Activated T-cell treated with anti-CD3 and anti-CD28 coated beads, Interleukin-2, amount 50 U/mL, for 4 hours (primary cell): ENCODE measurements at places on chromosomes 2 and 18.
A peak's percentile ranks its signal among the peaks of the same experiment; 100 is the strongest.

- no peak for DNase-seq
Measured at GRCh38 chr2:107730898-107731297, 95.8 kb upstream of the RGPD4 start.

- DNase-seq, result no peak
Measured at GRCh38 chr2:985317-985898, 34.8 kb downstream of the SNTG2 start.

DNA sequence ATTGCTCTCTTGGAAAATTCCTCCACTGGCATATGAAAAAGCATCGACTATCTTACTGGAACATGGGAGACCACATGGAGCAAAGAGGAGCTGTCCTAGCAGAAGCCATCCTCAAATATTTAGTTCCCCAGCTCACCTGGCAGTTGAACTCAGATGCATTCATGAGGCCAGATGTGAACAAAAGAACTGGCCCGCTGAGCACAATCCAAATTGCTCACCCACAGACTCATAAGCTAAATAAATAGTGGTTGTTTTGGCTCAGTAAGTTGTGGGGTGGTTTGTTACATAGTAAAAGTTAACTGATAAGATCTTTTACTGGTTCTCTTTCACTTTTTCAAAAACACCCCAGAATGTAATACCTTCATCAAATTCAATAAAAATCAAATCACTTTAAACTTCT is 108.6 kb upstream of the CWC22 start:
- DNase-seq, result no peak

DNA sequence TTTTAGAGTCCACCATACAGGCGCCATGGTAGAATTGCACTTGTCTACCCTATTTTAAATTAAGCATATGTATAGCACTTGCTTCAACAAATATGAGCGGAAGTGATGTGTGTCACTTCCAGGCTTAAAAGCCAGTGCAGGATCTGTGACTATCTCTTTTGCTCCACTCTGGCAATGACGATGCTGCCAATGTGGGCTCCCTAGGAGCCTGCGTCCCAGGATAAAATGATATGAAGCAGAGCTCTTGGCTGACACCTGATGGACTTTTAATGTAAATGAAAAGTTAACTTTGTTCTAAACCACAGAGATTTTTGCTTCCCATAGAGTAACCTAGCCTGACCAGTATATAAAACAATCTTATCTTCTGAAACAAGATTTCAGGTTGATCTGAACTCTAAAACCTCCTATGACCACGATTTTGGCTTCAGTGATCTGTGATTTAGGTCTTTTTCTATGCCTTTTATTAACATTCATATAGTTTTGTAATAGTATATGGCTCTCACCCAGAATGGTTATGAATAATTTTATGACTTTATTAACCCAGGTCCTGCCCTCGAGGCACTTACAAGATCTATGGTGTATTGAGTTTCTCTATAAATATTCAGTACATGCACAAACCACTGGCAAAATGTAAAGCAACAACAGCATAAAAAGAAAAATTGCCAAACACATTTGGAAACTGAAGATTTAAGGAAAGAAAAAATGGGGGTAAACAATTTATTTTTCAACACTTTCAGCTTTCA is 422.5 kb upstream of the PIK3C3 start:
- no peak for DNase-seq

DNA sequence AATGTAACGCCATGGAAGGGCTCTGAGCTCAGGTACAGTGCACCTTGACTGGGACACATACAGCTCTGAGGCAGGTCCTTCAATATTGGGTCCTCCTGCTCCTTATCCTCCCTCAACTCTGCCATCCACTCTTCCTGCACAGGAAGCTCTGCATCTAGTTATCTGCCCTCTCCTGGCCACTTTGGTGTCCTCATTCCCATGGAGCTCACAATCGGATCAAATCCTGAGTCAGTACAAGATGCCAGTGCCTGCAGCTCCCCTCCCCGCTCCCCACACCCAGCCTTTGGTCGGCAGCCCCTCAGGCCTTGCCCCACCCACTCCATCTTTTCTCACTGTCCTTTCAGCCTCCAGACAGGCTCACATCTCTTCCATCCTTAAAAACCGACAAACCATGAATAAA is 58.0 kb downstream of the LRRFIP1 start:
- no peak for DNase-seq

- DNase-seq, result no peak
Measured at GRCh38 chr2:239668651-239669050, 267.8 kb upstream of the HDAC4 start.

DNA sequence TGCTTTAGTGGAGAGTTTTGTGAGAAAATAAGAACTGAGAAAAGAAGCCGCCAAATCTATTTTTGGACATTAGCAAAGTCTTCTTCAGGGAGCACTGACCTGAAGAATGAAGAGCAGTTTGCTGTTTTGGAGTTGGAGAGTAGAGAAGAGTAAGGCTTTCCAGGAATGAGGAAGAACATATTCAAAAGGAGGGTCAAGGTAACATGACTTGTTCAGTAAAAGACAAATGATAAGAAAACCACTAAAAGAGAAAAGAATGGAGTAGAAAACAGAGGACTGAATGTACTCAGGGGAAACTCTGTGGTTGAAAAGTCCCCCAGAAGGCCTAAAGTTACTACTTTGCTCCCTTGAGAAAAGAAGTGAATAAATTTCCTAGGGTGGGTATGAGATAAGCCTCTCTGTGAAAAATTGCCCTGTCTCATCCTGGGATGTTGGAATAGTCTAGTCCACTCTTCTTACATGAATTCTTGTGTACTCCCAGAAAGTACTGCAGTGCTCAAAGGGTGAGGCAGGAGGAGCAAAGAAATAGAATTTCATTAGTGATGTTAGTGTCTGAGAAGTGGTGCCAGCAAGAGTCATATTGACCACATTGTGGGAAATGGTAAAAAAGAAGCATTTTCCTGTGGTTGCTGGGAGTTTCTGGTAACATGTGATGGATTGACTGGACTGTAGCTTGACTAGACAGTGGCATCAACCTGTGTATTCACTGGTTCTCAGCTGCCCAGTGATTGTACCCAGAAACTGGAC is 27.8 kb downstream of the MBD5 start:
- DNase-seq, result no peak

DNA sequence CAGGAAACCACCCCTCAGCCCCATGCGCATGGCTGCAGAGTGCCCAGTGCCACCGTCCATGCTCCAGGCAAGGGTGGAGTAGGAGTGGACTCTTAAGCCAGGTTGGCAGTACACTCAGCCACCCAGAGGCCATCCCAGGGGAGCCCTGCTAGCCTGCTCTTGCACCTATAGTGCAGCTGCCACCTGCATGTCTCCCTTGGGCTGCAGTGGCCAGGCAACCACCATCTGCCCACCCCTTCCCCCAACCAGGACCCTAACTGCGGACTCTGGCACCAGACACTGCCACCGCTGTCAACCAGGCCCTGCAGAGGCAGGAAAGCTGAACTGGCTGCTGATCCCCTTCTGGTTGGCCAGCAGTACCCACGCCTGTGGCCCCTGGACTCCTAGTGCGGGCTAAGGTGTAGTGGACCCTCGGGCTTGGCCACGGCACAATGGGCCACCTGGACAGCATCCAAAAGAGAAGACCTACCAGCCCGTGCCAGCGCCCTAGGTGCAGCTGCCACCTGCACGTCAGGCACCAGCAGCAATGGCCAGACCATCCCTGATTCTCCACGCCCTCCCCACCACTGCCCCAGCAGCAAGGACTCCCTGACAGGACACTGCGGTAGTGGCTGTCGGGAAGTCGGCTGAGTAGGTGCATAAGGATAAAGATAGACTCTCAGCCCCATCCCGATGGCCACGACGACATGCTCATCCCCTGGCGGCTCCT is 72.8 kb downstream of the RPIA start:
- DNase-seq, result no peak

DNA sequence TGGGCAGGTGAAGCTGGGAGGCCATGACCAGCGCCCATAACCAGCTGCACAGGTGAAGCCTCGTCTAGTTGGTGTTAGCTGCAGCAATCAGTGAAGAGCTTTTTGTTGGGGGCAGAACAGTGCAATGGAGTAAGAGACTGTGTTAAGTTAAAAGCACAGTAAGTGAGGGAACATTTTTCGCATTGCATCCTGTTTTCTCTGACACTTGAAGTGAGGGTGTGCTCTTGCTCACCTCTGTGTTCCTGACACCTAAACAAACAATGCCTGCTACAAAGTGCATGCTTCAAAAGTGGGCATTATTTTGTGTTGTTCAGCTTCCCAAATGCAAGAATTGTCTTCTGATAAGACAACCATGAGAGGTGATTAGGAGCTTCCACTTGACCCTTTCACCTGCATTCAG is 324.0 kb upstream of the ACVR2A start:
- no peak for DNase-seq

GRCh38 chr2:59776726-59777008 is 776.8 kb downstream of the BCL11A start:
- no peak for DNase-seq

GRCh38 chr2:236644502-236644911 is 74.9 kb downstream of the ACKR3 start:
- no peak for DNase-seq

GRCh38 chr2:215332872-215333595 is 21.2 kb downstream of the ATIC start:
- no peak for DNase-seq

DNA sequence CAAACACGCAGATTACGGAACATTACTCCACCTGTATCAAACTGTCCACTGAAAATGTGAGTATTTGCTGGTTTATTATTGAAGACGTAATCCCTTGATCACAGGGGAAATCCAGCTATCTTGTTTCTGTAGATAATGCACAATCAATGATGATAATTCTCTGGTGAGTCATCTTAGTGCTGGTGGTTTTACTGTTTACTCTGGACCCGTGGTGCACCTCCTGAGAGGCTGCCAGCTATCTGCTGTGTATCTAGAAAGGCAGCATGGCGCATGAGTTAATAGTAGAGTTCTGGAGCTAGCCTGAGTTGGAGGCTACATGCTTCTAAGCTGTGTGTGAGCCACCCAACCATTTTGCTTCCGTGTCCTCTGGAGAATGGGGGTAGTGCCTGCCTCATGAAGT is 6.5 kb downstream of the NCAPH start:
- DNase-seq, result peak; percentile 30

- no peak for DNase-seq
Measured at GRCh38 chr2:140502951-140503630, 1627.7 kb downstream of the LRP1B start.

- DNase-seq, result no peak
Measured at GRCh38 chr2:69989441-69990105, 28.1 kb upstream of the ASPRV1 start.

GRCh38 chr2:47134386-47135090 is 20.6 kb downstream of the STPG4 start:
- no peak for DNase-seq

DNA sequence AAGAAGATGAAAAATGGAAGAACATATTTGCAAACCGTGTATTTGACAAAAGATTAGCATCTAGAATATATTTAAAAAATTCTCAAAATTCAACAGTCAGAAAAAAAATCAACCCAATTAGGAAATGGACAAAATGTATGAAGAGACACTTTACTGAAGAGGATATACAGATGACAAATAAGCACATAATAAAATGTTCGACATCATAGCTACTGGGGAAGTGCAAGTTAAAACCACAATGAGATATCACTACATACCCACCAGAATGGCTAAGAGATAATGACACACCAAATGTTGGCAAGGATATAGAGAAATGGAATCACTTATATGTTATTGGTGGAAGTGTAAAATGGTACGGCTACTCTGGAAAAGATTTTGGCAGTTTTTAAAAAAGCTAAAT is 11.7 kb upstream of the NUP35 start:
- DNase-seq, result no peak

GRCh38 chr2:108385411-108386071 is 7.8 kb downstream of the SULT1C4 start:
- DNase-seq, result no peak

DNA sequence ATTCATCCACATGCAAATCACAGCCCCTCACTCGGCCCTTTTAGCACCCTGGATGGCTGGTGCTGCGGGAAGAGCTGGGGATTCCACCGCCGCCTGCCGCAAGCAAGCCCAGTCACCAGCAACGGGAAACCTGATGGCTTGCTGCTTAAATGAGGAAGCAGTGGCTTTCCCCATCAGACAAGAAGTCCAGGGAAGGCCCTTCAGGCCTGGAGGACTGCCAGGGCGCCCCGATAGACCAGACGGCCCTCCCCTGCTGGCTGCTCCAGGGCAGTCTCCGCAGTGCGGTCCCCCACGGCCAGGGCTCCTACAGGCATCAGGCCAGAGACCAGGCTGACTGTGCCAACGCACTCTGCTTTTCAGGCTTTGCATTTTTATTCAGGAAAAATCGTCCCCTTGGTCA is 439.1 kb downstream of the EIPR1 start:
- DNase-seq, result no peak

DNA sequence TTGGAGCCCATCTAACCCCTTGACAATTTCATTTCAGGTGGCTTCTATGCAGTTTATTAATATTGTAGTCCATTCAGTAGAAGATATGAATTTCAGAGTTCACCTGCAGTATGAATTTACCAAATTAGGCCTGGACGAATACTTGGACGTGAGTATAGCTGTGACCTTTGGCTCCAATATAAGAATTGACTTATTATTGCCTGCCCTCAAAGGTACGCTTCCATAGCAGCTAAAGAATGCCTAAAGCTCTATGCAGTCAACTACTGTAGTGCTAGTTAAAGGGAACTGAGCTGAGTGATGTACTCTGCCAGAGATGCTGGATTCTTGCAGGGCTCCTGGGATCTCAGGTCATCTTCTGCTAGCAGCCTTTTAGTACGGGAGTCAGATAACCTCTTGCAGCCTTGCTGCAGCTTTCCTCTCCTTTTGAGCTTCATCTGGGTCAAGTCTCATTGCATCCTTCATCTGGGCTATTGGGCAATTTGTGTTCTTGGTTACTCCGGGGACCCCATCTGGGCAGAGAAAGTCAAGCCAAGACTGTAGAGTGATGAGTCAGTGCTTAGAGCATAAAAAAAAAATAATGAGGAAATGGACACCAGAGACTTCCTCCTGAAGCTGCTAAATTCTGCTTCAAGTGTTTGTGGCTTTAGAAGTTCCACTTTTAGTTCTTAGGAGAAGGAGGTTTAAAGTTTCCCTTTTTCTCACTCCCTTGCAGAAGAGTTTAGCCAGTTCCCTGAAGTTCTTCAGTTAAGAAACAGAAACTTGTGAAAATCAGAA is 105.6 kb downstream of the PRPF40A start:
- no peak for DNase-seq
